Muscle of arm (tissue), 14 donors: ENCODE measurements at places on chromosomes 7 and 10. TPM values are rescaled to one million over a fixed set of nuclear protein-coding genes. Genes with fewer than 3 reads are reported as not detected.

GRCh38 chr10:28879246-28879645, 201.9 kb downstream of the BAMBI start:
- DNase-seq, result no peak

GRCh38 chr7:152677808-152678670, 2.1 kb upstream of the XRCC2 start:
- DNase-seq, result no peak

DNA sequence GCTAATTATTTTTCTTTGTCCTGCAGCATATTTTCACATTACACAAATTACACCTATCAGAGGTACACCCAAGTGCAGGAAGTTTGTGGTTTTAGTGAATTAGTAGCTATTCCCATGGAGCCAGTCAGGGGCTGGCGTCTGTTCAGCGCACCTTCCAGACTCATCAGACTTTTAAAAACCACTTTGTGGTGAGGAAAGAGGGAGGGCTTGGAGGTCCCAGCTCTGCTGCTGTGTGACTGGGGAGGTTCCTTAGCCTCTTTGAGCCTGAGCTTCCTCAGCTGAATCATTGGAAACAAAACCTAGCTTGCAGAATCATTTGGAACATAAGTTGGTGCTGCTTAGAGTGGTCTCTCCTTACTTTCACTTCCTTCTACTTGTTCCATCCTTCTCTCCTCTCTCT, 175.4 kb downstream of the SORCS3 start:
- no peak for DNase-seq

GRCh38 chr7:69187824-69188333, 410.4 kb upstream of the AUTS2 start:
- no peak for DNase-seq

The ANKRD61 gene
- 0.31 TPM for polyA plus RNA-seq

The MCM7 gene
- 81.0 TPM for polyA plus RNA-seq

The FXYD4 gene
- polyA plus RNA-seq, result 0.37 TPM

The TNRC18 gene
- polyA plus RNA-seq, result 122 TPM

The GRK5 gene
- 24.8 TPM for polyA plus RNA-seq

The AFAP1L2 gene
- polyA plus RNA-seq, result 46.1 TPM

The PAPOLB gene
- polyA plus RNA-seq, result not detected

The CCL24 gene
- not detected for polyA plus RNA-seq

The ADARB2 gene
- 0.44 TPM for polyA plus RNA-seq
